Pulmonary artery endothelial cell (primary cell): ENCODE measurements at places on chromosomes 12 and 14. TPM values are rescaled to one million over a fixed set of nuclear protein-coding genes. Genes with fewer than 3 reads are reported as not detected.

GRCh38 chr14:76375484-76375883, 453 bp upstream of the ESRRB start:
- DNase-seq = no peak

- no peak for DNase-seq
Measured at GRCh38 chr12:106997916-106998315, 11.0 kb upstream of the MTERF2 start.

DNA sequence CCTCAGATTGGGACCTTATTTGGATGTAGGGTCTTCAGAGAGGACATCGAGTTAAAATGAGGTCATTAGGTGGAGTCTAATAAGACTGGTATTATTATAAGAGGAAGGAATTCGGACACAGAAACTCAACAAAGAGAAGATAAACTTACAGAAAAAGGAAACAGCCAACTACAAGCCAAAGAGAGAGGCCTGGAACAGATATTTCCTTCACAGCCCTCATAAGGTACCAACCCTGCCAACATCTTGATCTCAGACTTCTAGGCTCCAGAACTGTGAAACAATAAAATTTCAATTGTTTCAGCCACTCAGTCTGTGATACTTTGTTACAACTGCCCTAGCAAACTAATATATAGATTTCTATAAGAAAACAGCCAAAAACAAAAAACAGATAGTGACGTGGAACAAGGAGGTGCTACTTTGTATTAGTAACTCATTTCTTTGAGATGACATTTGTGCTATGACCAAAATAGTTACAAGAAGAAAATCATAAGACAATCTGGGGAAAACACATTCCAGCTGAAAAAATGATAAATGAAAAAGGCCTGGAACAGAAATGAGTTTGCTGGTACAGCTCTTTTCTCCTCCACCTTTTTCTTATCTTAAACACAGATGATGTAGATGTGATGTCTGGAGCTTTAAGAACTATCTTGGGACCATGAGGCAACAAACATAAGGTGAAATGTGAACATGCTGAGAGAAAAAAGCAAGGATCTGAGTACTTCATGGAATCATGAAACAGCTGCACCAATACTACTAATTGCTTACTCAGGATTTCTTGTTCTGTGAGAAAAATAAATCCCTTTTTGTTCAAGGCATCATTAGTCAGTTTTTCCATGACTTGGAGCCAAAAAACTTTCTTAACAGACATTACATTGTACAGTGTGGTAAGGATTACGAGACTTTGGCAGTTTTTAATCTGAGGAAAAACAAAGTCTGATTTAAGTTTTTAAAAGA, 243.2 kb downstream of the ANO6 start:
- DNase-seq = no peak

DNA sequence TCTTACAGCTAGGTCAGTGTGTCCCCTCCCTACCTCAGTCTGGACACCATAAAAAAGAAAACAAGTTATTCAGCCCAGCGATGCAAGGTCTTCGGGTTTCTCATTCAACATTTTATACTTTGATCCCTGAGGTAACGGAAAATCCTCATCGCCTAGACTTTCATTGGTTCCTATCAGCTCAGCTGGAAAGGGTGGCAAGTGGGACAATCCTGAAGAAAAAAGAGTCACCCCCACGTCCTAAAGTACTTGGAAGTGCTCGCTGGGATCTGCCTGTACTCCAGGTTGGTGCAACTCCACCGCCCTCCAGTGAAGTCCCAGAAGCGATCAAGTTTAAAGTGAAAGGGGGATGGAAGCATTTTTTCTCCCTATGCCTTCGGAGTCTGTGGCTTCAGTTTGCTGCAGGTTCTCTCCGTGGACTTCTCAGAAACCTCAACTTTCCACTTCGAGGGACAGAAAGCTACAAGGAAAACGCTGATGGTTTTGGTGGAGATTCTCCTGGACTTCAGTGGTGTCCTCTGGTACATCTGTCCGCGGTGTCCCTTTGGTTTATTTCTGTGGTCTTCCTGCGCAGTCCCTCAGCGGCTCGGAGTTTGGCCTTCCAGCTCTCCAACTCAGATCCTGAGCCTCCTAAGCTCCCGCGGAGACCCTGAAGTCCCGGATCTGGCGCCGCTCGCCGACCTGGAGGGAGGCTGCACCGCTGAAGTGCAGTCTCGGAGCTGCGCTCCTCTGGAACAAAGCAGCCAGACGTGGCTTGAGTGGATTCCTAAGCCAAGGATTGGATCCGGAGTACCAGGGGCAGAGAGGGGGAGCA, 1.8 kb upstream of the LRFN5 start:
- DNase-seq = no peak

DNA sequence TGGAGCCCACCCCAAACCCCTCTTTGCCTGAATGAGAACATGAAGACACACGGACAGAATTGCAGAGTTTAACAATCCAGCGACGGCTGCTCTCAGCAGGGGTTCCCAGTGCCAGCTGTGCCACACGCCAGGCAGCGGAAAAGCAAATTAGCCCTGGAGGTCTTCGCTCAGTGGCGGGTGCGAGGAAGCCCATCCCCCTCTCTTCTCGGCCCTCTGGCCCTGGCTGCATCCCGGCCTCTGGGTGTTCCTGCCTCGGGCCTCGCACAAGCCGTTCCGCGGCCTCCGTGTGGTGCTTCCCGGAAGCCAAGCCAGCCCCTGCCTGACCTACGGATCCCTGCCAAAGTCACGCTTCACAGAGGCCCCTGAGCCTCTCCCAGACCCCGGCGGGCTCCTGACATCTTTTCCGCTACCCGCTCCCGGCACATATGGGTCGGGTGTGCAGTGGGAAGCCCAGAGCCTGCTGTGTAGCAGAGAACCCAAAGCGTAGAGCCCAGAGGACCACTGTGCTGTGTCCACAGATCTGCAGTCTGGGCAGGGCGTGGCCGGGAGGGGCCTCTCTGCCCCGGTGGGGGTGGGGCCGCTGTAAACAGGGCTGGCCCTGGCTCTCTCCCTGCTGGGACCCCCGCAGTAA, 70.7 kb upstream of the GALNT9 start:
- no peak for DNase-seq

DNA sequence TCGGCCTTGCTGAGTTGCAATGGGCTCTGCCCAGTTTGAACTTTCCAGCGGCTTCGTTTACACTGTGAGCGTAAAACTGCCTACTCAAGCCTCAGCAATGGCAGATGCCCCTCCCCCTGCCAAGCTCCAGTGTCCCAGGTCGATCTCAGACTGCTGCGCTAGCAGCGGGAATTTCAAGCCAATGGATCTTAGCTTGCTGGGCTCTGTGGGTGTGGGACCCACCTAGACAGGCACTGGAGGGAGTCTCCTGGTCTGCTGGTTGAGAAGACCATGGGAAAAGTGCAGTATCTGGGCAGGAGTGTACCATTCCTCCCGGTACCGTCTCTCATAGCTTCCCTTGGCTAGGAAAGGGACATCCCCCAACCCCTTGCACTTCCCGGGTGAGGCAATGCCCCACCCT, 88.2 kb downstream of the KLHL28 start:
- no peak for DNase-seq

DNA sequence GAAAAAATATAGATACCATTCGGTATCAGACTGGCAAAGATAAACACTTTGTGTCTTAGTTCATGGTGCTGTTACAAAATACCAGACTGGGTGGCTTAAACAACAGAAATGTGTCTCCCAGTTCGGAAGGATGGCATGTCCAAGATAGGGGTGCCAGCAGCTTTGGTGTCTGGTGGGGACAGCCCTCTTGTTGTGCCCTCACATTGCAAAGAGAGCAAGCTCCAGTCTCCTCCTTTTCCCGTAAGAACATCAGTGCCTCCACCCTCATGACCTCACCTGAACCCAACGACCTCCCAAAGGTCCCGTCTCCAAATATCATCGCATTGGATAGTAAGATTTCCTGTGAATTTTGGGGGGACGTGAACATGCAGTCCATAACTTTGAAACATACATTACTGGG, 12.4 kb downstream of the ZBTB42 start:
- no peak for DNase-seq

- DNase-seq = no peak
Measured at GRCh38 chr14:69682621-69683263, 71.3 kb downstream of the SUSD6 start.

DNA sequence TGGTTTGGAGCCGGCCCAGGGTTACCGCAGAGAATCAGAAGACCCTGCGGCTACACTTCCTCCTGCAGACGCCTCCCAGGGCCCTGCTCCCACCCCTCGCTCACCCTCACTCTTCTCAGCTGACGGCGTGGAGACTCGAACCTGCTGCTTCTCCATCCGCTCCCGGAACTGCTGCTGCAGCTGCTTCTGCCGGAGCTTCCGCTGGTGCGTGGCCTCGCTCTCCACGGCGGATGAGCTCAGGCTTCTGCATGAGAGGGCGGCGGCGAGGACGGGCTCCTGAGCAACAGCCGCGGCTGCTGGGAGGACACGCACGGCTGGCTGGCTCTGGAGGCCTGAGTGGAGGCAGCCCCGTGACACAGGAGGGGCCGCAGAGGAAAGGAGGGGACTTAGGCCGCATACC, 33.3 kb downstream of the RAD52 start:
- no peak for DNase-seq

GRCh38 chr12:26528943-26529342, 304.1 kb downstream of the ITPR2 start:
- no peak for DNase-seq

DNA sequence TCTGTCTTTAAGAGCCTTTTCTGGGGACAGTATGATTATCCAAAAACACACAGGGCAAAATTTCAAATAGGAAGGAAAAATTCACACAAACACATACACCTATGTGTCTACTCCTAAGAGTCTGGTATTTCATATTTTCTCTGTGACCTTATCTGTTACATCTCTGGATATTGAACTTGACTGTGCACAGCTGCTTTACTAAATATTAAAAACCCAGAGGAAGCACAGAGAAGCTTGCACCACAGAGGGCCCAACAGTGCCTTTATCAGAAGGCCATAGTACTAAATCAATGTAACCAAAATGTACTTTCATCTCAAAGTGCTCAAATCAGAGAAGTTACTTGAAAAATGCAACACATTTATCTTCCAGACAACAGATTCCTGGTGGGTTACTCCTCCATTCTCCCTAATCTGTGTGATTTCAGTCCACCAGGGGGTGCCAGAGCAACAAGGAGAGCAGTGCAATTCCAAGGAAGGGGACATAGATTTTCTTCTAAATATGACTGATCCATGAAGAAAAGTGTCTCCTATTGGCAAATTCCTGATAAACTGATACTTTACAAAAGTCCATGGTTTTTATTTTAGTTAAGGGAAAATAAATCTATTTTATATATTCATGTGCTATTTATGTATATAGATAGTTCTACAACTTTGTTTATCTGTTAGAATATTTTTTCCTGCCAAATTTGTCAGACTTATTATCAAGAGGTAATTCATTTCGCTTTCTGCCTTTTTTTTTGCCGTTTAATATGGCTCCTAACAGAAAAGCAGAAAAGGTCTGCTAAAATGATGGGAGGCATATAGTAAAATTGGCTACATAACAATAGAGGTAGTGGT, 617.6 kb downstream of the LRFN5 start:
- no peak for DNase-seq

DNA sequence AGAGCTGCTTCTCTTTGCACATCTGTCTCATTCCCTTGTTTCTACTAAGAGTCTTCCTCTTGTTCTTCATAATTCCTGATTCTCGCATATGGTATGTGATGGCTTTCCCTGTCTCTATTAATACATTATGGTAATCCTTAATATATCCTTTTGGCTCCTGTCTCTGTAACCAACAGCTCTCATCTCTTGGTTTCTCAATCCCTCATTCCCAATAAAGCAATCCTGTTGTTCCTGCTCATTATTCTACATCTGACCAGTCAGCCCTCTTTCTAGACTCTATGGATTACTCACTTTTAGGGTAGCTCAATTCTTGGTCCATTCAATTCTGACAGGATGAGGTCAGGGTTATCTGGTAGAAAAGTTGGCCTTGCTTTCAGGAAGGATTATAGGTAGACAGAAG, 349.9 kb downstream of the LRIG3 start:
- DNase-seq = no peak

DNA sequence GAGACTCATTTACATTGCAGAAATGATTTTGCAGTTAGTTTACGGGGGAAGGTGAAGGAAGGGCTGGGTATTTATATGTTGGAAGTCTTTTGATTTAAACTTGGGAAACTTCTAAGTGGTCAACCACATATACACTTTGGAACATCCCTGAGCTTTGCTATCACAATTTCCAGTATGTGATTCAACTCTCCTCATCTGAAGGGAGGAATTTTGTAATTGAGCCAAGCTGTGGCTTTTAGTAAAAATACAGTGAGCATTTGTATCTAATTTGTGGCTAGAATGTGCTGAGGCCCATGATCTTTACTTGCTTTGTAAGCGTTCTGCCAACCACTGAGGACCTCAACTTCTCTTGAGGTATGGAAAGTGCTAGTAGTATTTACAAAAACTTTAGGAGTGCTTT, 235.0 kb upstream of the PDZRN4 start:
- DNase-seq = no peak

DNA sequence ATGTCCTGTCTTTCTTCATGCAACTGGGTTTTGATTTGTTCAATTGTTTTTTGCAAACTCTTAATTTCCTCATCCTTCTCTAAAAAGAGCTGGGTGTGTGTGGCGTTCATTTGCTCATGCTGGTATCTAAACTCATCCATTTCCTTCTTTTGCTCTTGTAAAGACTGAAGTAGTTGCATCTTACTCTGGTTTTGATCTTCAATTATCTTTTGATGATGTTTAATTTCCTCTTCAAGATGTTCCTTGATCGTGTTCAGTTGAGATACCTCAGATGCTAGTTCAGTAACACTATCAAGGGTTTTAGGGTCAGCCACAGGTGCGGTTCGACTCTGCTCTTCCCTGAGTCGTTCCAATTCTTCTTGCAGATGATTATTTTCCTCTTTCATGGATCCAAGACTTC, 34.8 kb downstream of the TRIP11 start:
- no peak for DNase-seq

DNA sequence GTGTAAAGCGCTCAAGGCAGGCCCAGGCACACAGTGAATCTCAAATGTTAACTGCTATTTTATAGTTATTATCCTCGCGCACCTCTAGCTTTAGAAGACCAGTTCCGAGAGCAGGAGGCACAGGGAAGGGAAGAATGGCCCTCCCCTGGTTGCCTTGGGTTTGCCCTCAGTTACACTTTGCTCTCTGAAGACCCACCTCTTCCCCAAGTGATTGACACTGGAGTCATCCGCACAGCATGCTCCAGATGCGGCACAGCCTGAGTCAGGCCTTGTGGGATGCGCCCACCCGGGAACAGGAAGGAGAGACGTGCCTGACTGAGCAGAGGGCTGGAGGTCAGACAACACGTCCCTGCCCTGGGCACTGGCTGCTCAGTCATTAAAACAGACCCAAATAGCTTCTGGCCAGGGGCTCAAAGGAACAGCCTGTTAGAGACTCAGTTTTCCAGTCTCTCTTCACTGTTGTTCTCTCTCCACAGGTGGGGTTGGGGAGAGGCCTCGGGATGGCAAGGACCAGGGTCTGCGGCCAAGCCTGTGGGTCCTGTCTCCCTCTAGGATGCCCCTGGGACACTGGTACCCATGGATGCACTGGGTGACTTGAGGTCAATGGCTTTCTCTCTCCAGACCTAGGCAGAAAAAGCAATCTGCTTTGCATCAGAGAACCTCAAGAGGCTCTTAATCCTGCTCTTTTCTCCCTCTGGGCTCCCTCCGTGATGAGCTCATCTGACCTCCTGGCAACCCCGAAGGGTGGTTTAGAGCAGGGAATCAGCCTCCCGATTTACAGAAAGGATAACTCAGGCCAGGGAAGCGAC, 13.6 kb upstream of the MLXIP start:
- DNase-seq = no peak

GRCh38 chr14:102591372-102591943, 991 bp upstream of the RCOR1 start:
- DNase-seq = no peak

The GLT1D1 gene
- total RNA-seq = not detected in 2 replicates

The NPAS3 gene
- 0.07 TPM in 1 of 2 replicates, not detected in the other for total RNA-seq

The KLHDC1 gene
- total RNA-seq = 1.2 and 2.0 TPM in 2 replicates

The MYF6 gene
- total RNA-seq = not detected in 2 replicates

The PLD4 gene
- total RNA-seq = under 0.01 and 0.04 TPM in 2 replicates

The RASAL1 gene
- total RNA-seq = not detected in 2 replicates

The C12orf50 gene
- total RNA-seq = 0.07 TPM in 1 of 2 replicates, not detected in the other
